Right ventricle myocardium superior (tissue), 1 donor: ENCODE measurements at places on chromosomes 2 and 18.

GRCh38 chr2:237894986-237895543, 35.6 kb downstream of the RAMP1 start:
- no peak for DNase-seq

GRCh38 chr18:67261931-67262552, 254.5 kb downstream of the DSEL start:
- DNase-seq = no peak

- DNase-seq = no peak
These were observed 43.0 kb downstream of the ANKRD36B start for GRCh38 chr2:97546711-97547110.

GRCh38 chr2:204571911-204572310, 26.6 kb downstream of the PARD3B start:
- no peak for DNase-seq

DNA sequence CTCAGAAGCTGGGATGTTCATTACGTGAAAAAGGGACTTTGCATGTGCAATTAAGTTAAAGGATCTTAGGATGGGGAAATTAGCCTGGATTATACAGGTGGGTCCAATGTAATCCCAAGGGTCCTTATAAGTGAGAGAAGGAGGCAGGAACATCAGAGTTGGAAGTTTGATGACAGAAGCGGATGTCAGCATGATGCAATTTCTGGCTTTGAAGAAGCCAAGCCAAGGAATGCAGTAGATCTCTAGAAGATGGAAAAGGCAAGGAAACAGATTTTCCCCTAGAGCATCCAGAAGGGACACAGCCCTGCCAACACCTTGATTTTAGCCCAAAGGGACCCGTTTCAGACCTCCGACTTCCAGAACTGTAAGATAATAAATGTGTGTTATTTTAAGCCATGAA, 136.4 kb downstream of the LNPK start:
- no peak for DNase-seq

DNA sequence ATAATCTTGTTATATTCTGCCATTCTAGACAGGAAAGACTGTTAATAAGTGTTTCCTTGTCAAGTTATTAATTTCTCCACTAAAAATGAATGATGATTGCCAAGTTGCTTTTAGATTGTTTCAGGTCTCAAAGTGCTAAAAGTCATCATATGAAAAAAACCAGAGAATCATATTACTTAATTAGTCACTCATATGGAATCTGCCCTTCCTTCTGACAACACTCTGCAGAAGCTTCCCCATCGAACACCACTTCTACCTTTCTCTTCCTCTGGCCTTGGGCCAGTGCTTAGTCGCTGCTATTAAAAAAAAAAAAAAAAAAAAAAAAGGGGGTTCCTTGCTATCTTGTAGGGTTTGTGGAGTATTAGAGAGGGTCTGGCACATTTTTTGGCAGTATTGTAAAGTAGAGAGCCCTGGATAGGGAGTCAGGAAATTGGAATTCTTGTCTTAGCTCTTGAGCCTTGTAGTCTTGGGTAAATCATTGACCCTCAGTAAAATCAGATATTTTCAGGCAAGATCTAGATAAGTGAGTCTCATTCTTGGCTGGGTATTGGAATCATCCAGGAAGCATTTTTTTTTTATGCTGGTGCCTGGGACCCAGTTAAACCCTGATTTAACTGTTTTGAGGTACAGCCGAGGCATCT, 141.7 kb upstream of the CCDC68 start:
- no peak for DNase-seq

DNA sequence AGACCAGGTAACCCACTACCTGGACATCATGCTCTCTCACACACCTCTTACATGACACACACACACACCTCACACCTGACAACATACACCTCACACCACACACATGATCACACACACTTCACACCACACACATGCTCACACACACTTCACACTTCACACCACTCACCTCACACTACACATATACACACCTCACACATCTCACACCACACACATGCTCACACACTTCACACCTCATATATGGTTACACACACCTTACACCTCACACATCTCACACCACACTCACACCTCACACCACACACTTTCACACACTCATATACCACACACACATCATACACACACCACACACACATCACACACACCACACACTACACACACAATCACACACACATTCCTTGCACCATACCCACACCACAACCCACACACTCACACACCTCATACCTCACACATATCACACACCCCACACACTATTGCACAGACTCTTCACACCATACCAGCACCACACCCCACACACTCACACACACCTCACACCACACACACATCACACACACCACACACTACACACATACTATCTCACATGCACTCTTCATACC, 98.1 kb upstream of the PIEZO2 start:
- DNase-seq = no peak

DNA sequence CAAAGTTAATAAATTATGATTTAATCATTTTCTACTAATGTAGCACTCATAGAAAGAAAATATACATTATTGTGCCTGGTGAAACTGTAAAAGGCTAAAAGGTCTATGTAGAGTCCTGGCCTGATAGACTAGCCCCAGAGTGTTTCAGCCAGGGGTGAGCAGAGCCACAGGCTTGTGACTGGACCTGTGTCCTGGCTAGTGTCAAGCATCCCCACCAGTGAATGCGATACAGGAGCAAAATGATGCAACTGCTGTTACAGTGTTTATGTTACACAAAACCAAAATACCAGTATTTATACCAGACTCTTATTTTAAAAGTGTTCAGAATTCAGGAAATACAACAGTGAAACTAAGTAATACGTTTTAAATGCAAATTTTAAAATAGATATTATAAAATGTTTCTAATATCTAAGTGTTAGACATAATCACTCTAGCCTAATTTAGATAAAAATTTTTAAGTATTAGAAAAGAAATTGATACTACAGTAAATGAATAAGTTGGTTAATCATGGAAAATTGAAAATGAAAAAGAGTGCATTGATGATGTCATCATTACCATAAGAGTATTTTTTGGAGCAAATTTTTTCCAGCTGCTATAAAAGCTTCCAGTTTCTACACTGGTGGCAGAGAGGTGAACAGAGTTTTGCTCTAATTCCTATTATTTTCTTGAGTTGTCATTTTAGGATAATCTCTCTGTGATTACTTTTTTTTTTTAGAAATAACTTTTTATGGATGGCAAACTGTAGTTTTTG, 6.2 kb upstream of the TSPYL6 start:
- no peak for DNase-seq

DNA sequence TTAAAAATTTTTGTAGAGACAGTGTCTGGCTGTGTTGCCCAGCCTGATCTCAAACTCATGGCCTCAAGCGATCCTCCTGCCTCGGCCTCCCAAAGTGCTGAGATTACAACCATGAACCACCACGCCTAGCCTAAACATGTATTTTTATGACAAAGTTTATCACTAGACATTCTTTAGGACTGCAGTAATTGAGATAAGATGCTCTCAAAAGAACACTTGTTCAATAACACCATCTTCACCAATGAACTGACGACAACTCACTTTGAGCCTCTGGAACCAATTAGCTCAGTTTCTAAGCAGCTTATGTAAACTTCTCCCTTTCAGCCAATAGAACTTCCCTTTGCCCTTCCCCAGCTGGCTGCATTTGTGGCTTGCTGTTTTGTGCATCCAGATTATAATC, 15.3 kb upstream of the PPP4R1 start:
- no peak for DNase-seq

DNA sequence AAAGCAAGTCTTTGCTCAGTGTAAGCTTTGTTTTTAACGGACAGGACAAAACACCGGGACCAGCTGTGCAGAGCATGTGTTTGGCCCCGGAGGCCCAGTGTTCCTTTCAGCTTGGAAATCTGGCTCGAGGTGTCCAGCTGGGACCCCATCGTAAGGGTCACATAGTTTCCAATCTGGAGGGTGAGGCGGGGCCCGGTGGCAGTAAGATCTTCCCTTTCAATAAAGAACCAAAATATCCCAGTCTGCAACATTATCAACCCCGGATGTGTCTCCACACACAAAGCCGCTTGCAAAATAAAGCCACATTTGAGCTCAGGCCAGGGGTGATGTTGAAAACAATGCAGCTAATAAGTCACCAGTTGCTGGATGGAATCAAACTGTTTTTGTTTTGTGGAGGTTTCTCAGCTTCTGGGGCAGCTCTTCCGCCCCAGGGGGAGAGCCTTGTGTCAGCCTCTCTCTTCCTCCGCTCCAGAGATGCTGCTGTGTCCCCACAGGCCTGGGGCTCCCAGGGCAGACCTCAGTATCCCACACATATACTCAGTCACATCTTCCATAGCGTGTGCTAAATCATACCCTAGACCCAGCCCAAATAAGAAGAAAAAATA, 138.6 kb upstream of the GLI2 start:
- peak; percentile 66 for DNase-seq

DNA sequence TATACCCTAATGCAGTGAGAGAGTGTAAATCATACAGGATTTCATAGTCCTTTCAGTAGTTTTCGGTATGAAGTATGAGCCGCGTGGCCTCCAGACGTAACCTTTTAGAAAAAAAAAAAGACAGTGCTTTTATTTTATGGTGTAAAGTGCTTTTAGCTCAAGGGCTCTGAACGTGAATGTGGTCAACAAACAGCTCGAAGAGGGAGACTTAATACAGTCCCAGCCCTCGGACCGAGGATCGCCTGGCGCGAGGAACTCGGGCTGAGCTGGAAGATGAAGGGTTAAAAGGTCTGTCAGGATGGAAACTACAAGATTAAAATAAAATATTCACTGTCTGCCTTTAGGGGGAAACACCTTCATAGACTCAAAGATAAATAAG, 4.0 kb upstream of the BCL11A start:
- no peak for DNase-seq

GRCh38 chr2:120369250-120369649, 23.3 kb downstream of the INHBB start:
- no peak for DNase-seq

GRCh38 chr18:48412339-48412929, 3.3 kb upstream of the ZBTB7C start:
- no peak for DNase-seq

DNA sequence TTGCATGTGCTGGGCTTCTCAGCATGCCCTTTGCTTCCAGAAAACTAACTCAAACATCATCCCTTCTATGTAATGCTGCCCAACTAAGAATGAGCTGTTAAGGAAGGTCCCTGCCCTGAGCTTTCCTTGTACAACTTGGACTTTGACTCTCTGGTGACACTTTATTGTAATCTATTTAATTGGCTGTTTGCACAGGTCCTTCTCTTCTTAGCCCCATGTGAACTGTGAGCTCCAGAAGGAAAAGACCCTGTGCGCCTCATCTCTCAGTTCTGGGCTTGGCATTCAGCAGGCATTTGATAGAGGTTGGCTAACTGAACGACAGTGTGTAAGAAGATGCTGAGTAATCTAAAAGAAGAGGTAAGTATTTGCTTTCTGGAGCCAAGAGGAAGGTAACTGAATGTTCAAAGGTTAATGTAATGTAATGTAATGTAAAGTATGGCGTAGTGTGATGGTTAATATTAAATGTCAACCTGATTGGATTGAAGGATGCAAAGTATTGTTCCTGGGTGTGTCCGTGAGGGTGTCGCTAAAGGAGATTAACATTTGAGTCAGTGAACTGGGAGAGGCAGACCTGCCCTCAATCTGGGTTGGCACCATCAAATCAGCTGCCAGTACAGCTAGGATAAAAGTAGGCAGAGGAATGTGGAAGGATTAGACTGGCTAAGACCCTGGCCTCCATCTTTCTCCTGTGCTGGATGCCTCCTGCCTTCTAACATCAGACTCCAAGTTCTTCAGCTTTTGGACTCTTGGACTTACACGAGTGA, 60.8 kb upstream of the CCDC195 start:
- DNase-seq = no peak

- no peak for DNase-seq
These were observed 1467.8 kb downstream of the DPP10 start for GRCh38 chr2:115910270-115910669.

- DNase-seq = no peak
These were observed 10.0 kb downstream of the FOXI3 start for GRCh38 chr2:88442473-88442872.

- no peak for DNase-seq
These were observed 758 bp downstream of the LYPD1 start for GRCh38 chr2:132668987-132669907.

GRCh38 chr2:175034716-175035115, 29.5 kb upstream of the CHN1 start:
- DNase-seq = no peak

DNA sequence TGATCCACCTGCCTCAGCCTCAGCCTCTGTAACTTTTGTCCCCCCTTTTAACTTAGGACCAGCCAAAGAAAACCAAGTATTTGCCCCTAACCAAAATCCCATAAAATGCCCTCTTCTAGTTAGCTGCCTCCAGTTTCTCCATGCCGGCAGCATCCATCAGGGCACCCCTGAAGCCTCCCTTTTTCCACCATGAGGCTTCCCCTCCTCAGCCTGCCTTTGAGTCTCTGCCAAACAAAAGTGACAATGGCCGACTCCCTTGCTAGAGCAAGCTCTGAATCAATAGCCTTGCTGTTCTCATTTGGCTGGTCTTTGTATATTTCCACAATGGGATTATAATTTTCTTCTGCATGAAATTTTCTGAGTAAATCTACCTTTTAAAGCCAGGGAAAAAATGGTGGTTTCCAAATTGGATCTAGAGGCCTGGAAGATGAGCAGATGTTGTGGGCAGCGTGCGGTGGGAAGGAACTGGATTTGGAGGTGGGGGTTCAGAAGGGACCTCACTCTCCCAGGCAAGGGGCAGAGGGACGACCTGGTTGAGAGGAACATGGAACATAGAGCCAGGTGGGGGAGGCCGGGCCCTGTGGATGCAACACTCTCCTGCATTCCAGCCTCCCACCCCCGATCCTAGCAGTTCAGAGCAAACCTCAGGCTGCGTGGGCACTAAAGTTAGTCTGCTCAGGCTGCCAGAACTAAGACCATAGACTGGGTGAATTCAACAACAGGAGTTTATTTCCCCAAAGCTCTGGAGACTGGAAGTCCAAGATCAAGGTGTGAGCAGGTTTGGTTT, 80.6 kb downstream of the HS6ST1 start:
- no peak for DNase-seq

- DNase-seq = no peak
These were observed 94.1 kb upstream of the ZNF532 start for GRCh38 chr18:58770601-58771000.

- peak; percentile 65 for DNase-seq
These were observed 680 bp upstream of the LBH start for GRCh38 chr2:30230497-30231211.

- no peak for DNase-seq
These were observed 71.0 kb downstream of the EVA1A start for GRCh38 chr2:75489721-75490120.

DNA sequence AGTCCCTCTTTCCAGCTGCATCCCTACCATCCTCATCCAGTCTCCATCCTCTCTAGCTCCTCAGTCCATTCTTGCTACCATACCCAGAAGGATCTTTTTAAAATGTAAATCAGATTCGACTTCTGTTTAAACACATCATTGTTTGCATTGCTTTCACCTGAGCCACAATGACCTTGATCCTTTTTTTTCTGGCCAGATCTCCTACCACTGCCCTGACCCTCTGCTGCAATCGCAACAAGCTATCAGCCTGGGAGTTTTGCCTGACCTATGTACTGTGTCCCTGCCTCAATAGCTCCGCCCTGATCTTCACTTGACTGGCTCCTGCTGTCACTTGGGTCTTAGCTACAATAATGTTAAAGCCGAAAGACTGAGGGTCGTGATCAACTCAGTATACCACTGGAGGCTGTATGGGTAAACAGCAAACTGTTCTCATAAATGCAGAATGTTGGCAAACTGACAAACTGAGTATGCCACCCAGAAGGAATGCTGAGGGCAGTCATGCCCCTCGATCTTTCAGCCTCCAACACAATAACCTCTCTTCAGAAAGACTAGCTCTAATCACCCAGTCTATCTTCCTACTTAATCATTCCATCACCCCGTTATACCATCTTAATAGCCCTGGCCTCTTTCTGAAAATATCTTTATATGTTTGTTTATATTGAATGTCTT, 2.6 kb upstream of the RBM43 start:
- no peak for DNase-seq

GRCh38 chr2:147460155-147460554, 384.7 kb upstream of the ACVR2A start:
- no peak for DNase-seq
